ENCODE measurements at places on chromosomes 5 and 9. TPM values are rescaled to one million over a fixed set of nuclear protein-coding genes. Genes with fewer than 3 reads are reported as not detected.

GRIA1 gene
- total RNA-seq = 0.25 TPM

TAF11L5 gene
- total RNA-seq = not detected

LOX gene
- total RNA-seq = 17.8 TPM

- DNase-seq = no peak
Measured at GRCh38 chr5:66538126-66538525, 58.1 kb upstream of the MAST4 start.

- DNase-seq = no peak
Measured at GRCh38 chr9:112031400-112031799, 134.8 kb downstream of the UGCG start.

DNA sequence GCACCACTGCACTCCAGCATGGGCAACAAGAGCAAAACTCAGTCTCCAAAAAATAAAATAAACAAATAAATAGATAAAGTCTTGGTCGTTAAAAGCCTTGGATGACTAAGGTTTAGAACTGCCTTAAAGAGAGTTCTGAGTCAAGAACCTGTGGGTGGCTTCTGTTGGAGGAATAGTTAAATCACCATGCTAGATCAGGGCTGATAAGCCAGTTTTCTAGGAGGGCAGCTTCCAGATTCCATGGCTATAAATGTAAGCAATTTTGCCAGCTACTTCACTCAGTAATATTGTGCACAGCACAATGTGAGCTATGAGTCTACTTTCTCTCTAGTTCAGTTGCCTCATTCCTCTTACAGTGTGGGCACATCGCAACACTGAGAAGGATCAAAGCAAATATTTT, 242.1 kb upstream of the NUDT12 start:
- no peak for DNase-seq

GRCh38 chr9:85040146-85040545, 370.6 kb downstream of the NTRK2 start:
- DNase-seq = no peak
